CD4-positive, alpha-beta T cell treated with Interleukin-12 subunit alpha and Interleukin-12 subunit beta, for 1 hour (primary cell): ENCODE measurements at places on chromosomes 7 and 10.
A peak's percentile ranks its signal among the peaks of the same experiment; 100 is the strongest.

DNA sequence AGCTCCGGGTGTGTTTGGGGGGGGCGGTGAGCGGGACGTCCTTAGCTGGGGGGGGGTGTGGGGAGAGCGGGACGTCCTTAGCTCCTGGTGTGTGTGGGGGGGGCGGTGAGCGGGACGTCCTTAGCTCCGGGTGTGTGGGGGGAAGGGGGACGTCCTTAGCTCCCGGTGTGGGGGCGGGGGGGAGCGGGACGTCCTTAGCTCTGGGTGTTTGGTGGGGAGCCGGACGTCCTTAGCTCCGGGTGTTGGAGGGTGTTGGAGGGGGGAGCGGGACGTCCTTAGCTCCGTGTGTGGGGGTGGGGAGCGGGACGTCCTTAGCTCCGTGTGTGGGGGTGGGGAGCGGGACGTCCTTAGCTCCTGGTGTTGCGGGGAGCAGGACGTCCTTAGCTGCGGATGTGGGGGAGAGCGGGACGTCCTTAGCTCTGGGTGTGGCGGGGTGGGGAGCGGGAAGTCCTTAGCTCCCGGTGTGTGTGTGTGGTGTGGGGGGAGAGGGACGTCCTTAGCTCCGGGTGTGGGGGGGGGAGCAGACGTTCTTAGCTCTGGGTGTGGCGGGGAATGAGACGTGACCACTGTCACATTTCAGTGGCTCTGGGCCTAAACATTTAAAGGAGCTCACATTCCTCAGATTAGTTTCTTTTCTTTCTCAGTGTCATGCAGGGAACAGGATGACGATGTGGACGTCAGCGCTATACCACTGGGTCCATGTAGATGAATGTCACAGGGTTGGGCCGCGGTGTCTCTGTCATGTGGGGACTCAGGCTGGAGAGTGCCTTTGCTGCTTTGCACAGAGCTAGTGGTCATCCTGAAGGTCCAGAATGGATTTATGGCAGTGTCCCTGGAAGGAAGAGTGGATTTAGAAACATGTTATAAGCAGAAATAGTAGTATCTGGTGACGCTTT lies 7.5 kb downstream of the DYNC2I1 start:
- peak; percentile 27 for DNase-seq

DNA sequence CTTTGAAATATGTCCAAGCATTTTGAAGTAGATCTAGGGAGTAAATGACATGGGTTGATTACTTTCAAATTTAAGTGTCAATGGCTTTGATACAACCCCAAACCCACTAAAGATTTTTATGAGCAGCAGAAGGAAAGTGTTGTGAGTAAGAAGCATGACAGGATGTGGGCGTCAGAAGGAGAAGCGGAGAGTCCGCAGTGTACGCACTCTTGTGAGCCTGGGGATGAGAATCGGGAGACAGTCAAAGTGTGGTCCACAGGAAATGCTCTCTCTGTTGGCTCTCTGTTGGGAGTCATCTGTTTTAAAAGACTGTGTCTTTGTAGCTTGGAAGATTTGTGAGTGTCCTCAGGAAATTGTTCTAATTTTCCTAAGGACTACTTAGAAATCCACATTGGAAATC lies 629.8 kb upstream of the ADARB2 start:
- DNase-seq: no peak

- no peak for DNase-seq
Observed at GRCh38 chr7:154914996-154915380, 87.9 kb downstream of the PAXIP1 start.

DNA sequence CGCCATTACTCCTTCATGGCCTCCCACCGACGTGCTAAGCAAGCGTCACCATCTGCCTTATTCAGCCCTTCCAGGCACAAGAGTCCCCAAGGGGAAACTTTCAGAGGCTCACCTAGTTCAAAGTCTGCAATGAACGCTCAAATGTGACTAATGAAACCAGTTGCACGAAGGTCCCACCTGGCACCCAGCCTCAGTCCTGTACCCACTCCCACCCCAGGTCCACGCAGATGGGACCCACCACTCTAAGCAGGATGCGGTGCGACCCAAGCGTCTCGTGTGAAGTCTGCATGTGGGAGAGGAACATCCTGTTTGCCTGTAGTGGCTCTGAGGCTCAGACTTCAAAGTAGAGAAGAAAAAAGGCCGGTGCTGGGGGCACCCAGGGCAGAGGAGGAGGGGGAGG lies 40.3 kb downstream of the RGS10 start:
- DNase-seq: peak; percentile 78

GRCh38 chr7:26306790-26307189 lies 15.1 kb downstream of the SNX10 start:
- DNase-seq: no peak

DNA sequence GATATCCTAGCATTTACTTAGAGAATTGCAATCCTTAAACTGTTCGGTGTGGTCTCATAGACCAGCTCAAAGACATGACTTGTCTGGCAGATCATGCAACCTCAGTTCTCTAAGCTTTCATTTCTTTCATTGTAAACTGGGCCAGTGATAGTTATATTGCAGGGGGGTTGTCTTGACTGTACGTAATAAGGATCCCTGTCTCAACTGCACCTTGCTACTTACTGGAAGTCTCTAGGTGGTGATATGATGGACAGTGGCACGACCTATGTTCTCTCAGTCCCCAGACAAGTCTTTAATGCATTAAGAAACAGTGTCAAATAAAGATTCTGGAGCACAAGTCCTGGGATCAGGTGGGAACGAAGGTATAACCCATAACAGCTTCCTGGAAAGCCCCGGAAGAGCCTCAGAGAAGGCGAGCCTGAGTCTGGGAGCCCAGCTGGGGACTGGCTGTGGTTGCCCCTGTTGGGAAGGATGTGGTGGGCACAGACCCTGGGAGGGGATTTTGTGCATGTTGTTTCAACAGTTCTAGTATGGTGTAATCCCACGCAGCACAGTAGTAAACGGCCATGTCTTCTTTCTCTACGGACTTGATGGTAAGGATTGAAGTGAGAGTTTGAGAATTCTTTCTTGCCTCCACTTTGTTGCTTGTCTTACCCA lies 26.0 kb upstream of the TARP start:
- no peak for DNase-seq

GRCh38 chr10:19638182-19638895 lies 177.9 kb upstream of the PLXDC2 start:
- DNase-seq: no peak

GRCh38 chr7:2966466-2967078 lies 77.1 kb downstream of the CARD11 start:
- no peak for DNase-seq

DNA sequence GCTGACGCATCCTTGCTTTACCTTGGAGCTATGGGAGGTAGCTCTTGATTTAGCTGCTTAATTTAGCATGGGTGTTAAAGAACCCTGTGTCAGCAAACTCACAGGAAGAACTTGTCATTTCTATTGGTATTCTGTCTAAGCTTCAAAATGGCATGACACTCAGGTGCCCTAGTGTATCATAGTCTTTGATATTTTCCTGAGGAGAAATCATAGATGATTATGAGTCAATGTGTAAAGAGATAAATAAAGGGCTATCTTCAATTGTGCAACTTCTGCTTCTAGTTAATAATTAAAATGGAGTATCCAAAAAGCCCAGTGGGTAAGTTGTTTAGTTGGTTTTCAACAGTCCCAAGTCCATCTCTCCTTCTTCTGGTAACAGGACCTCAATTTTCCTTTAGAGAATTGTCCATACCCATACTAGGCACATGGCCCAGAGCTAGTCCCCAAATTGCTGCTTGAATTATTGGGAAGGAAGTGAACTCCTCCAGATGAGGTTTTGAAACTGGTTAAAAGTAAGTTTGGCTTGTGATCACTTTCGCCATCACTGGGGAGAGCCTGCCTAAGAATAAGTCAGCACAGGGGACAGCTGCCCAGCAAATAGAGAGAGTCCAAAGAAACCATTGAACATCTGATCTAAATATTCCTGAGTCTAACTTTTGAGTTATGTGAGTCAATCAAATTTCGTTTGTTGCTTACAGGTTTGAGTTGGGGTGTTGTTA lies 169.0 kb upstream of the PHYHIPL start:
- no peak for DNase-seq

GRCh38 chr7:131197920-131198615 lies 129.6 kb upstream of the MKLN1 start:
- no peak for DNase-seq

GRCh38 chr10:50517626-50518025 lies 106.1 kb downstream of the SGMS1 start:
- DNase-seq: no peak

DNA sequence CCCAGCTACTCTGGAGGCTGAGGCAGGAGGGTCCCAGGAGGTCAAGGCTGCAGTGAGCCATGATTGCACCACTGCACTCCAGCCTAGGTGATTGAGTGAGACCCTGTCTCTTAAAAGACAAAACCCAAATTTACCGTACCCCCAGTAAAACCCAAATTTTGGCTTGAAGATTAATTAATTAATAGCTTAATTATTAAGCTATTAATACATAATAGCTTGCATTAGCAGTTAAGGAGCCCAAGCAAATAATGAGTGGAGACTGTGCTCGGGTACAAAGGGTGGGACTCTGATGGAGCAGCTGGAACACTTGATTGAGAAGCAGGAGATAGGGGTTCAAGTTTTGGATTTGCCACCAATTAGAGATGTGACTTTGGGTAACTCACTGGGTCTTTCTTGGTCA lies 28.9 kb downstream of the NRF1 start:
- no peak for DNase-seq

- DNase-seq: no peak
Observed at GRCh38 chr7:128266883-128267594, 26.0 kb downstream of the LEP start.

GRCh38 chr7:108122181-108122580 lies 8.0 kb downstream of the LAMB4 start:
- DNase-seq: no peak

DNA sequence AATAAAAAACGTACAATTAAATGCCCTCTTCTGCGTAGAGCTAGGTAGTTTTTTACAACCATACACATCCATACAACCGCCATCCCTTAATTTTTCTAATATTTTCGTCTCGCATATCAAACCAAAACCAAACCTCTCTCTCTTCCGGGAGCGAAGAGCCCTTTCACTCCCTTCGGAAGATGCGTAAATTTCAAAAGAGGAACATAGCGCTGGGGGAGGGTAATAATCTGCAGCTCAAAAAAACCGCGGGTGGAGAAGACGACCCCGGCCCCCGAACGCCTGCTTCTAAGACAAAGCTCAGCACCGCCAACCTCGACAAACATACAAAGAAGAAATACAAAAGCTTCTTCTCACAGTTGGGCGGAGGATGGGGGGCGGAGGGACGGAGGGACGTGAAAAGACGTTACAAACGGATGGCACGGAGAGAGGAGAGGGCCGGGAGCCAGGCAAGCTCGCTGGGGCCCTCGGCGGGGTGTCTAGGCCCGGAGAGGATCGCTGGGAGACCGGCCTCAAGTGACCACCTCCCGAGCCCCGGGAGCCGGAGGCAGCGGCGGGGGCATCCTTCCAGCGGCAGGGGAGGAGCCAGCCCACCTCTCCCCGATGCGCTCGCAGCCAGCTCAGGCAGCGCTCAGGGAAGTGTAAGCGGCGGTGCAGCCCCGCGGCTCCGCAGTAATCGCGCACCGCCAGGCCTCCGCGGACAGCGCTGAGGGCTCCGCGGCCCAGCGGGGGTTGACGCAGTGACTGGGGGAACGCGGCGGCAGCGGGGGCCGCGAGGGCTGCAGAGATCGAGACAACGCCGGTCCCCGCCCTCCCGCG lies 851 bp downstream of the MKRN1 start:
- DNase-seq: peak; percentile 36

- DNase-seq: no peak
Observed at GRCh38 chr7:46220066-46220630, 299.1 kb upstream of the IGFBP3 start.

- no peak for DNase-seq
Observed at GRCh38 chr7:146875237-146875785, 758.7 kb downstream of the CNTNAP2 start.

GRCh38 chr10:114195079-114195478 lies 15.9 kb downstream of the TDRD1 start:
- no peak for DNase-seq

DNA sequence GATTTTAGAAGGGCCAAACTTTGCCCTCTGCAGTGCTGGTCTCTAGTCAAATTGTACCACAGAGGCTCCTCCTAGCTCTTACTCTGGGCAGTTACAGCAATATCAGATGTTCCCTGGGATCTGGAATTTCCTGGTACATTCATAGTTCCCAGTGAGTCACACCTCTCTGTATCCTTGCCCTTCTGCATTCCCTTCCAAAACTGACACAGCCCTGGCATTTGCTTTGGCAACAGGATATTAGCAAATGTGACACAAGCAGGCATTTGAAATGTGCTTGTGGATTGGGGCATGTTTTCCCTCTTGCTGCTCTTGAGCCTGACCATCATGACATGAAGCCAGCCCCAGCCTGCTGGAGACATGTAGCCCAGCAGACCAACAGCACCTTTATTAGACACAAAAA lies 284.7 kb upstream of the AKR1E2 start:
- DNase-seq: no peak

GRCh38 chr7:42457663-42458062 lies 220.7 kb upstream of the GLI3 start:
- DNase-seq: no peak

DNA sequence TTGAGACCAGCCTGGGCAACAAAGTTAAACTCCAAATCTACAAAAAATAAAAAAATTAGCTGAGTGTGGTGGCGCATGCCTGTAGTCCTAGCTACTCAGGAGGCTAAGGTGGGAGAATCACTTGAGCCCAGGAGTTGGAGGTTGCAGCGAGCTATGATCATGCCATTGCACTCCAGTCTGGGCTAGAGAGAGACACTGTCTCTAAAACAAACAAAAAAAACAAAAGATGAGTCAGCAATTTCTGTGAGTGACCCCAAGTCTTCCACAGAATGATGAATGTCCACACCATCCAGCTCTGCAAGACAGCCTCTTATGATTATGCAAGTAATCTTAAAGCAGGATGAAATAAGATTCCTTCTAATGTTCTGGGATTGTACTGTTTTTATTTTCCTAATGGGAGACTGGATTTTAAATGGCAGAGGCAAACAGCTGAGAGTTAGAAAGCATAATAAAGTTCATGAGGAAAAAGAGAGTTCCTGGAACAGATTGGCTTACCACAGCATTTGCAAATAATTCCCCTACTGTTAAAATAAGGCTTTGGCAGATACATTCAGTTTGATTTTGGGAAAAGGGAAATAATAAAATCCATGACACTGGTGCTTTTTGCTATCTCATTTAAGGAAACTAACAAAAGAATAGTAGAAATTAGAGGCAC lies 18.9 kb upstream of the PRKAR2B start:
- DNase-seq: no peak

GRCh38 chr7:121755818-121756552 lies 117.0 kb upstream of the PTPRZ1 start:
- no peak for DNase-seq

GRCh38 chr7:66344166-66344565 lies 139.0 kb downstream of the TPST1 start:
- DNase-seq: no peak

GRCh38 chr7:96303686-96304443 lies 18.0 kb downstream of the SLC25A13 start:
- no peak for DNase-seq
